ENCODE measurements at places on chromosomes 1 and 21.

DNA sequence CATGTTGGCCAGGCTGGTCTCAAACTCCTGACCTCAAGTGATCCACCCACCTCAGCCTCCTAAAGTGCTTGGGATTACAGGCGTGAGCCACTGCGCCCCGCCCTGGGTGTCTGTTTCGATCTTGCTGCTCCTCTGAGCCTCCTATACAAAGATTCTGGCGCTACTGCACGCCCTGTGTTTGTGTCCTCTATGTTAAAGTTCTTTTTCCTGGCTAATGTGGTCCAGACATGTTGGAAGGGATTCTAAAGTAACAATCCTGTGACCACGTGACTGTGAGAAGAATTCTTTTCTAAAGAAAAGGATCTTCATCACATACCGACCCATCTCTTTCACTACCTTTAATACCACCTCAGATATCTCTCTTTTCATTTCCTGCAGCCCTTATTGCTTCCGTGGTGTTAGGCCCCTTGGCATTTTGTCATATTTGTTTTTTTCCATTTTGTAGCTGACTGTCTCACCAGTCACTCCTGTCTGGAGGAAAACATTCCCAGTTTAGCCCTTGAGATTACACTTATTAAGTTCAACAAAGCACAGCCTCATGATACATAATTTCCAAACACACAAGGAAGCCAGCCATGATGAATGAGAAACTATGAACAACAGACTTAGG, 27.2 kb upstream of the ENO1 start:
- DNase-seq, result no peak

DNA sequence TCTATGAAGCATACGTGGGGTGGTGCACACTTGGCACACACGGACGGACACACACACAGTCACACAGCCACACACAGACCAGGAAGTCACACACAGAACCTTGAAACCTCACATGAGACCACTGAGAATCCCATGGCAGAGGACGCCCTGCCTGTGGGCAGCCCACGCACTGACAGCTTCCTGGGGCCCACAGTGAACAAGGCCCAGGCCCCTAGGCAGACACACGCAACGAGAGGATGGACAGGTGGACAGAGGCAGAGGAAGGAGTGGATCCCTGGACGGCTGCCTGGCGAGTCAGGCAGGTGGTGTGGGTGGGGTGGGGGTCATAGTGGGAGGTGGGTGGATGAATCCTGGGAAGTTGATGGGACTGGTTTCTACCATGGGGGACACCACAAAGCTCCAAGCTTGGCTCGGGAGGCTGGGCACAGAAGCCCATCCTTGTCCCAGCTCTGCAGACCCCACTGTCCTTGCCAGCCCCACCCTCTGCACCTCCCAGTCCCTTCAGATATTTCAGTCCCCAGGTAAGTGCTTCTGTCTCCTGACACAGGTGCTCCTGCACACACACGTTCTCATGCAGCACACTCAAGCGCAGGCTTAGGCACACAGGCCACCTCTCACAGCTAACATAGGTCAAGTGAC, 49.1 kb downstream of the WNT9A start:
- DNase-seq, result no peak

- DNase-seq, result no peak
Observed at GRCh38 chr1:99662539-99663080, 16.7 kb downstream of the PALMD start.

- no peak for DNase-seq
Observed at GRCh38 chr1:194309697-194310096, 1123.3 kb upstream of the B3GALT2 start.

- DNase-seq, result no peak
Observed at GRCh38 chr1:64234714-64235113, 31.3 kb downstream of the UBE2U start.

- DNase-seq, result no peak
Observed at GRCh38 chr1:36464605-36465393, 615 bp upstream of the MRPS15 start.

- no peak for DNase-seq
Observed at GRCh38 chr1:100708476-100709062, 11.0 kb upstream of the VCAM1 start.

DNA sequence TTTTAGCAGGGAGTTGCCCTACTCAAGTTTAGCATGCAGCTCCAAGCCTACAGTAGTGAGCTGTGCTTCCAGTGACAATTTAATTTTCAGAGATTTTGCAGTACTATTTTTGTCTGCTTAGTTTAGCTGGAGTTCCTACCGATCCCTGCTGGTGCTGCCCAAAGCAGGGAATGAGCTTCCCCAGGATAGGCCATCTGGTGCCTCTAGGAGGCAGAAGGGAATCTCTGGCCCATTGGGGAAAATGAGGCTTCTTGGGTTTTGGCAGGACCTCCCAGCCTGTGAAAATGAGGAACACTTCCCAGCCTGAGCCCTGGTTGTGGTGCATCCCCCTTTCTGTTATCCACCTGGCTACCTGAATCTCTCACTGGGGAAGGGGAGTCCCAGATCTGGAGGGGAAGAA, 149.2 kb downstream of the RASAL2 start:
- no peak for DNase-seq

Data from stimulated activated CD8-positive, alpha-beta memory T cell treated with anti-CD3 and anti-CD28 coated beads, Interleukin-7, amount 100 ng/mL, for 1 hour (primary cell).